ENCODE measurements at places on chromosomes 13 and 19.

DNA sequence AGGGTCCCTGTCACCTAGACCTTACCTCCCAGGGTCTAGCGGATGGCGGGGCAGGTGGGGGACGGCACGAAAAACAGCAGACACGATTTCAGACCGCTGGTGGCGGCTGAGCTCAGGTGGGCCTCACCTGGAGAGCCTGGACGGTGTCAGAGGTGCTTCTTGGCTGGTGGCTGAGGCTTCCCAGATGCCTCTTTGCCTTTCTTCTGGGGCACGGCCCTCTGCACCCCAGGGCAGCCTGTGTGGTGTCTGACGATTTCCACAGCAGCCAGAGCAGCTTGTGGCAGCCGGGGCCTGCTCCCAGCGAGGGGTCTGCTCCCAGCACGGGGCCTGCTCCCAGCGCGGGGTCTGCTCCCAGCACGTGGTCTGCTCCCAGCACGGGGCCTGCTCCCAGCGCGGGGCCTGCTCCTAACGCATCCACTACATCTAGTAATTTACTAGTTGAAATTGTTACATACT lies 66.7 kb downstream of the ATP11A start:
- DNase-seq, result no peak

DNA sequence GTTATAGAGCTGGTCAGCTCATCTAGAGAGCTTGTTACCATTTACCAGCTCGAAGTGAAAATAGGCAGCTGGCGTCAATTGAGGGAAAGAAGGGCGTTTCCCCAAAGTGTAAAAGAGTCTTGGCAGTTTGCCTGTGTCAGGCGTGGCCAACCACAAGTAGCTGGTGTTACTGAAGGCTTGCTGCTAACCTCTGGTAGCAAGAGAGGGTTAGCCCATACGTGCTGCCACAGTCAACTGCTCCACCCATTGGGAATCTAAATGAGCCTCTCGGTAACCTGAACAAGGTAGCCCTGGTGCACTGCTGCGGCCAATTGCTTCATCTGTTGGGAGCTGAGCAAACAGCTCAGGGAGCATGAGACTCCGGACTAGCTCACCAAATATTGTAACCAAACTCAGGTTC lies 314.9 kb upstream of the SLITRK5 start:
- DNase-seq, result no peak

GRCh38 chr13:41117869-41118268 lies 14.7 kb downstream of the KBTBD6 start:
- DNase-seq, result no peak

GRCh38 chr19:2188708-2189385 lies 25.1 kb downstream of the DOT1L start:
- no peak for DNase-seq

GRCh38 chr19:33497131-33497777 lies 24.3 kb downstream of the PEPD start:
- no peak for DNase-seq
